ENCODE measurements at places on chromosomes 6 and 20. TPM values are rescaled to one million over a fixed set of nuclear protein-coding genes. Genes with fewer than 3 reads are reported as not detected.

GRCh38 chr6:150721418-150722266, 122.0 kb downstream of the PLEKHG1 start:
- DNase-seq: no peak

- no peak for DNase-seq
Observed at GRCh38 chr6:134453792-134454510, 136.0 kb upstream of the SGK1 start.

Gene BRPF3
- 28.4 TPM for total RNA-seq

GRCh38 chr6:111356551-111356950, 126.5 kb downstream of the REV3L start:
- DNase-seq: no peak

Gene DLK2
- 1.8 TPM for total RNA-seq

DNA sequence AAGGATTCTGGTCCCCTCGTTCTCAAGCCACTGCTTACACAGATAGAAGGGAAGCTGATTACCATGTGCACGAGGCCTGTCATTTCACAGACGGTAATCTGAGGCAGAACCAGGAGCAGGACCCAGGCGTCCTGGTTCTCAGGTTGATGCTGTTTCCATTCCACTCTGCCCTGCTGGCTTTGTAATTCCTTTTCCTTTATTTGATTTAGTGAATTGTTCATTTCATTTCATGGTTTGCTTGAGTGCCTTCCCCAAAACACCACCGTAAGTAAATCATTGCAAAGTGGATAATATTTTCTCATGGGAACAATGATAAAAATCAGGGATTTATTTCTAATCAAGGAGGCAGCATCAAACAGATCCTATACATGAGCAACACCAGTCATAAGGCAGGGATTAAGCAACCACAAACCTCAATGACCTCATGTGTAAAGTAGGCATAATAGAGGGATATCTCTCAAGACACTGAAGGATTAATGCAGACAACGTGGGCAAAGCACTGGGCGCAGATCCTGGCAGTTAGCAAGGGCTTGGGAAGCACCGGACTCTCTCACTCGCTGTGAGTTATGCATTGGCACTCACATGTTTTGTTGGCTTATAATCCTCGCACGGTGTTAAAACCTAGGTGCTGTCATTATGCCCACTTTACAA, 229.5 kb upstream of the FOXQ1 start:
- DNase-seq: peak; percentile 67

DNA sequence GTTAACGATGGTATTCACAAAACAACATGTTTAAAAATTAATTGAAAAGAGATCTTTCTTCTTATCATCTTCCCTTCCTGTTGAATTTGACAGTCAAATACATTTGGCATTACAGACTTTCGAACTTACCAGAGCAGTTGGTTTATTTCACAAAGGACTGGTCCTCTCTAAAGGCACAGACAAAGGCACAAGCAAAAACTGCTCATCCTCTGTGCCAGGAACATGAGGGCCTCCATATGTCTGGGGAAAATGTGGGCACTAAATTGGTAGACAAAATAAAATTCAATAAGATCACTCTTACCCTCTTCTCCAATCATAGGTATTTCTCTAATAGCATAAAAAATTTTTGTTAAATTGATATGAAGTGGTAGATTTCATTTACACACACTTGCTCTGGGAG, 40.4 kb downstream of the SYNE1 start:
- no peak for DNase-seq

Gene SIRPB1
- 0.41 TPM for total RNA-seq

DNA sequence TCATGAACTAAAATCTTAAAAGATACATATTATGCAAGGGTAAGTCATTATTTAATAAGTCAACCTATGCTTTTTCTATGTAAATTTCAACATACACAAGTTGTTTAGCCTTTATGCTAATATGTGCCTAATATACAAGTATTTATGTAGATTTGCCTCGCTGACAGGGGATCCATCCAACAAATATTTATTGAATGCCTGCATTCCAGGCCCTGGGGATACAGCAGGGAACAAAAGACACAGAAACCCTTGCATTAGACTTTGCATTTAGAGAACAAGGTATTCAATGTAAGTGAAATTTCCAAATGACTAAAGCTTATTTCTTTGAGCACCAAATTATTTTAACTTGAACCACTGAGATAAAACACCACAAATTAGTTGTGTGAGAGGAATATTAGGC, 19.1 kb downstream of the SERINC1 start:
- no peak for DNase-seq

Gene DZANK1
- total RNA-seq: 1.5 TPM

Gene APCDD1L
- 14.6 TPM for total RNA-seq

DNA sequence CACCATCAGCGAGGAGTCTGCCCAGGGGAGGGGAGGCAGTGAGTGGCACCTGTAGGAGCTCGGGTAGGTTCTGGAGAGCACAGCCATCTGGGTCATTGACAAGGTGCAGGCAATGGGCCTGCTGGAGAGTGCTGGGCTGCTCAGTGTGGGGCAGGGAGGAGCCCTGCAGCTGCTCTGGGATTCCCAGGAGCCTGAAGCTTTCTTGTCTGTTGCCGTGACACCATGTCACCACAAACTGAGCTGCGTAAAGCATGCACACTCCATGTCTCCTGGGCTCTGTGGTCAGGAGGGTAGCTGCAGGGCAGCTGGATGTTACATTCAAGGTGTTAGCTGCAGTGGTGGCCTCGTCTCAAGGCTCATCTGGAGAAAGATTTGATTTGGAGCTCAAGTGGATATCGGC, 4.5 kb upstream of the SLC22A1 start:
- no peak for DNase-seq

DNA sequence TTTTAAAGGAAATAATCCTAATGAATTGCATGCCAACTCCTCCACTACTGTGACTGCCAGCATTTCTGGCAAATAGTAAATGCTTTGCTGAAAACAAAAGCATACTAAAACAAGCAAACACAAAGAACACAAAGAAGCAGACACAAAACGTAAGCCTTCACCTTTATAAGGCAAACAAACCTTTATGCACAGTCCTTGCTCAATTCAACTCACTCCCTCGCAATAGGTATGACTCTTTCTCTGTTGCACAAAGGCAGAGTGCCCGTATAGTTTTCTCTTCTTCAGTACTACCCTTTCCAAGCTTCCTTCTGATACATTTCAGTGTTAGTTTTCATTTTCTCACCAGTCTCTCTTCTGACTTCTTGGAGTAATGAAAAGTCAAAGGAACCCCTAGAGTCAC, 63.9 kb downstream of the PDE10A start:
- DNase-seq: no peak

Gene OVOL2
- total RNA-seq: not detected

- DNase-seq: no peak
Observed at GRCh38 chr20:57435498-57436222, 44.5 kb downstream of the RBM38 start.

- DNase-seq: no peak
Observed at GRCh38 chr6:96153775-96154174, 138.0 kb downstream of the FUT9 start.

Gene LY6G5C
- 2.7 TPM for total RNA-seq

- no peak for DNase-seq
Observed at GRCh38 chr20:35611482-35611881, 4.1 kb upstream of the SPAG4 start.

- DNase-seq: no peak
Observed at GRCh38 chr6:118663993-118664985, 12.9 kb upstream of the CEP85L start.

GRCh38 chr20:33423141-33423834, 20.3 kb downstream of the SNTA1 start:
- peak; percentile 70 for DNase-seq

Gene PI16
- total RNA-seq: not detected

- no peak for DNase-seq
Observed at GRCh38 chr20:17295151-17295726, 68.4 kb downstream of the PCSK2 start.

GRCh38 chr6:154341336-154341735, 15.3 kb downstream of the IPCEF1 start:
- no peak for DNase-seq

GRCh38 chr20:8918145-8918544, 150.7 kb upstream of the PLCB4 start:
- no peak for DNase-seq

DNA sequence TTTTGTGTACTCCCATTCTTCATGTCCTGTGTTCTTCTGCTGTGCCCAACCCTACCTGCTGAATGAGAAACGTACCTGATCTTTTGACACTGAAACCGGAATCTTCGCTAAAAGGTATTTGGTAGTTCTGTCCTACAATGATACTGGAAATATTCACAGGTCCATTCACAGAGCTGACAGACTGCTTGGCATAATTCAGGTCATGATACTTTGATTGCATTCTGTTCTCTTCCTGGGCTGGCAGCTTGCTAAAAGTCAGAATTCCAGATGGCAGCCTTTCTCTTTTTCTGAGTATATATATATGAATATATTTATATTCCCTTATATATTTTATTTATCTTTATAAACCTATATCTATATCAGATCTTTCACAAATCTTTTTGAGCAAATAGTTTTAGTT, 375.1 kb downstream of the PHF3 start:
- no peak for DNase-seq

DNA sequence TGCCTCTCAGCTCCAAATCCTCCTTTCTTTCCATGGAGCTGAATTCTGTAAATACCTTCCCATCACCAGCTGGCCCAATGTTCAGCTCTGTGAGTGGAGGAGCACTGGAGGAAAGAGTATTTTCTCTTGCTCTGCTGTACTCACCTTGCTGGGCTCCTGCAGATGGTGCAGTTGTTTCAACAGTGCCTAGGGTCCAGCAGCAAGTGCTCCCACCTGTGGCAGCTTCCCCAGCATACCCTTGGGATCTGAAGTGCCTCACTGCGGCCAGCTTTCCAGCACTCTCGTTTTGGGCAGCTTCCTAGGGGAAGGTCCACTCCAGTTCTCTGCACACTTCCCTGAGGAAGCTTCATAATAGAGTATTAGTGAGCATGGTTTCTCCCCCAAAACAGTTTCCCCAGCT, 170.9 kb downstream of the ARHGAP18 start:
- no peak for DNase-seq

GRCh38 chr6:135354407-135354806, 143.1 kb downstream of the AHI1 start:
- no peak for DNase-seq

DNA sequence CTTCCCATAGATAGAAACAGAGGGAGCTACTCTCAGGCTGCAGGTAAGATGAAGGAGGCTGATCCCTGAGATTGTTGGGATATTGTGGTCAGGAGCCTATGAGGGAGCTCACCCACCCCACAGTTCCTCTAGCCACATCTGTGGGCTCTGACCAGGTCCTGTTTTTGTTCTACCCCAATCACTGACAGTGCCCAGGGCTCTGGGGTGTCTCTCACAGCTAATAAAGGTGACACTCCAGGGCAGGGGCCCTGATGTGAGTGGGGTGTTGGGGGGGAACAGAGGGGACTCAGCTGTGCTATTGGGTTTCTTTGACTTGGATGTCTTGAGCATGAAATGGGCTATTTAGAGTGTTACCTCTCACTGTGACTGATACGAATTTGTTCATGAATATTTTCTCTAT, 2.8 kb downstream of the HLA-F start:
- no peak for DNase-seq

- no peak for DNase-seq
Observed at GRCh38 chr6:131717836-131718542, 7.2 kb upstream of the CTAGE9 start.

DNA sequence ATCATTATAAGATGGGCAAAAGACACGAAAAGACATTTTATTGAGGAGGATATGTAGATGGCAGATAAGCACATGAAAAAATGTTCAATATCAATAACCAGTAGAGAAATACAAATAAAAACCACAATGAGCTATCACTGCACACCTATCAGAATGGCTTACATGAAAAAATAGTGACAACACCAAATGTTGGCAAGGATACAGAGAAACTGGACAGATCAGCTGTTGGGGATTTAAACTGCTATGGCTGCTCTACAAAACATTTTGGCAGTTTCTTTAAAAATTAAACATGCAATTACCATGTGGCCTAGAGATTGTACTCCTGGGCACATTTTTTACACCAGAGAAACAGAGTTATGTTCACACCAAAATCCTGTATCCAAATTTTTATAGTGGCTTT, 172.7 kb upstream of the TENT5A start:
- no peak for DNase-seq

- DNase-seq: no peak
Observed at GRCh38 chr6:160881148-160881808, 110.3 kb upstream of the MAP3K4 start.

Gene MUC21
- total RNA-seq: not detected

DNA sequence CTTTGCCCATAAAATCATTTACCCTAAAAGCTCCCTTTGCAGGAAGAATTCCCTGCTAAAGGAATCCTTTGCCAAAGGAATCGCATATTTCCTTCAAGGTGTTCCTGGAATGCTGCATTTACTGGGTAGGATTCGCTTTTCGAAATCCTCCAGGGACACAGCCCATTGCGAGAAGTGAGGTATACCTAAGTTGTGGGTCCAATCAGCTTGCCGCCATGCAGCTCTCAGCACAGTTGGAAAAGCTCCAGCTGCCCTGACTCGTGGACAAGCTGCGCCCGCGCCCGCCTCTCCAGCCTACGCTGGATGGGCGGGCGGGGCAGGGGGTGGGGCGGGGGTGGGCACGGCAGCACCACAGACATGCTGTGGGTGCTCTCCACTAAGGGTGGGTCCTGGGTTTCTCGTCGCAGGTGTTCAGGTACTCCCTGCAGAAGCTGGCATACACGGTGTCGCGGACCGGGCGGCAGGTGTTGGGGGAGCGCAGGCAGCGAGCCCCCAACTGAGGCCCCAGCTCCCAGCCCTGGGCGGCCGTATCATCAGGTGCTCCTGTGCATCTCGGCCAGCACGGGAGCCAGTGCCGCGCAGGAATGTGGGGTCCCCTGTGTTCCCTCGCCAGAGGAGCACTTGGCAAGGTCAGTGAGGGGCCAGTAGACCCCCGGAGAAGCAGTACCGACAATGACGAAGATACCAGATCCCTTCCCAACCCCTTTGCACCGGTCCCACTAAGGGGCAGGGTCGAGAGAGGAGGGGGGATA, 1.4 kb downstream of the NNAT start:
- no peak for DNase-seq

- no peak for DNase-seq
Observed at GRCh38 chr20:42442716-42443115, 747.0 kb downstream of the PTPRT start.

DNA sequence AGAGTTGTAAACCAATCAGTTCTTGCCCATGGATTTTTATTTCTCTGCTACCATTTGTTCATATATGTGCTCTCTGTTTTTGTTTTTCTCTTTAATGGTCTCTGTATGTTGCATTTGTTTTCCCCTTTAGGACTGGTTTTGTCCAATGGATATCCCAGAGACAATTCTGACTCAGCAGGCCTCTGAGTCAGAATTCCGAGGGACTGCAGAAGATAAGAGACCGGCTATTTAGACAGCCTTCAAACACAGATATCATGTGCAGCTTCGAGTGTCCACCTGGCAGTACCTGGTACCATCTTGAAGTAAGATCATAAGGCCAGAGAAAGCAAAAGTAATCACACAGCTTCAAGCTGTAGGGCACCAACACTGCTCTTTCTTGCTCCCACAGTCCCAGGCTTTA, 125.5 kb downstream of the ELOVL4 start:
- DNase-seq: no peak

- no peak for DNase-seq
Observed at GRCh38 chr6:169555971-169556617, 145.7 kb downstream of the WDR27 start.

Gene PROKR2
- total RNA-seq: not detected

Gene GNAS-AS1
- 0.72 TPM for total RNA-seq

Gene HTR1E
- not detected for total RNA-seq

Gene PLAGL2
- total RNA-seq: 8.0 TPM

- no peak for DNase-seq
Observed at GRCh38 chr6:49038294-49038822, 424.7 kb downstream of the MMUT start.
